SJSA1 (cell line): ENCODE measurements at places on chromosomes 11 and 22. TPM values are rescaled to one million over a fixed set of nuclear protein-coding genes. Genes with fewer than 3 reads are reported as not detected.

DNA sequence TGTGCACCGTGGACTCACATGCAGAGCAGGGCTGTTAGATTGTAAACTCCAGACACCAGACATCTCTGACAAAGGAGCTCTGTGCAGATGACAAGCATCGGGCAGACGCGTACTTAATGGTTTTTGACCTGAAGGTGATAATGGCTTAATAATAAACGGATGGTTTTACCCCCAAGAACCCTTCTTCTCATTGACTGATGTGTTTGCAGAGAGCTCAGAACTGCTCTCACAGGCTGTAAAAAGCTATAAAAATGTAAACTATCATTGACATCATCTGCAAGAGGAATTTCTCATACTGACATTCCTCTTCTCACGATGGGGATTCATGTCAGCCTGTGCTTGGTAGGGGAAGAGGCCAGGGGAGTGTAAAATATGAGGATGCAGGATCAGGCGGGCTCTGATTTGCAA is 8.6 kb upstream of the ARHGAP8 start:
- no peaks in the 10 kb centered on the region for H3K36me3 ChIP-seq
- no peak for DNase-seq
- no peak overlapping the region for H3K27ac ChIP-seq
- H3K27me3 ChIP-seq = 0 out of 2 replicates have a peak, but pooled peaks cover 2% of the 10 kb centered on the region
- H3K4me1 ChIP-seq = peaks cover 26% of the 10 kb centered on the region

Gene OR2AT4
- total RNA-seq = not detected in 2 replicates

Gene POU2AF3
- not detected in 2 replicates for total RNA-seq

DNA sequence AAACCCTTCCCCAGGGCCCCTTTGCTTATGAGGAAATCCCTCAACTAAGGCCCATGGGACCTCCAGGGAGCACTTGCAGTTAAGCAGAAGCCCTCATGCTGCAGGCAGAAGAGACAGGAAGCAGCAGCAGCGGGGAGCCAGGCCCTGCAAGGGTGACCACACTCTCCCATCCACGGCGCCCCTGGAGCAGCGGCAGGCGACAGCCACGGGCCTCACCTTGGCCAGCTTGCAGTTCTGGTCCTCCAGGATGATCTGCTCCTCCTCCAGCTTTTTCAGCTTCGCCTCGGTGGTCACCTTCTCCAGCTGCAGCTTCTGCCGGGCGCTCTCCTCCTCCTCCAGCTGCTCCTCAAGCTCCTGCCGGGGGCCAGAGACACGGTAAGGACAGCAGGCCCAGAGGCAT is 47.0 kb downstream of the APOL1 start:
- H3K27me3 ChIP-seq = no peaks in the 10 kb centered on the region
- no peak for DNase-seq
- H3K27ac ChIP-seq = no peak overlapping the region
- H3K4me1 ChIP-seq = peaks cover 39% of the 10 kb centered on the region

DNA sequence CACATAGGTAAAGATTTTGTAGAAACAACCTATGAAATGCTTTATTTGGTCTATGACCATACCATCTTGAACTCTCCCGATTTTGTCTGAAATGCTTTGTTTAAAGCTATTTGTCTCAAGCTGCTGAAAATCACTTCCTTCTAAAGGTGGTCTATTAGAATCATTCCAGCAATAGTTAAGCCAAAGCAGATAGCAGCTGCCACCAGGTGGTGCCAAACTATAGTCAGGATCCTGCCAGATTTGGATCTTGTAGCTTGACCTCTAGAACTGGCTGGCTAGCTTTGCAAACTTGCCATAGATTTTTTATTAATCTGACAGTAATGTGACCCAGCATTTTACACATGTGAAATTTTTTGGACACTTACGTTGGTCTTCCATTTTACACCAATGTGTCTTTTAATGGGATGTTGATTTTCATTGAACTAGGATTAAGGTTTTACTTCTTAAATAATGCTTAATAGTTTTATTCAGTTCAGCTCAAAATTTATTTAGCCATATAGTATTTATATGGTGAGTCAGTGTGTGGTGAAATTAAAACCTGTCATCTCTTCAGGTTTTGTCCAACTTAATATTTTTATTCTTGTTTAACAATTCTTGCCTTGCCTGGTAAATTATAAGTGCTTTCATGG is 19.7 kb downstream of the CTR9 start:
- H3K27me3 ChIP-seq = no peaks in the 10 kb centered on the region
- peaks cover 38% of the 10 kb centered on the region for H3K36me3 ChIP-seq
- H3K4me1 ChIP-seq = no peaks in the 10 kb centered on the region
- peak; percentile 11 for DNase-seq
- H3K4me3 ChIP-seq = no peak overlapping the region
- H3K27ac ChIP-seq = no peak overlapping the region

Gene IFITM10
- total RNA-seq = 0.05 TPM in 1 of 2 replicates, not detected in the other

- H3K36me3 ChIP-seq = no peaks in the 10 kb centered on the region
- H3K27me3 ChIP-seq = no peaks in the 10 kb centered on the region
- no peak overlapping the region for H3K4me3 ChIP-seq
These were observed 847.8 kb downstream of the TBC1D22A start for GRCh38 chr22:47610281-47610680.

Gene PRG3
- total RNA-seq = not detected in 2 replicates

Gene ZNF280B
- total RNA-seq = 1.7 and 2.7 TPM in 2 replicates

Gene LPXN
- 4.0 and 4.9 TPM in 2 replicates for total RNA-seq

- peaks cover 3% of the 10 kb centered on the region; the same call in 1 of the 2 replicates for H3K27me3 ChIP-seq
- no peak for DNase-seq
- H3K27ac ChIP-seq = no peak overlapping the region
- H3K36me3 ChIP-seq = no peaks in the 10 kb centered on the region
- no peak overlapping the region for H3K4me3 ChIP-seq
- no peaks in the 10 kb centered on the region for H3K4me1 ChIP-seq
These were observed 85.1 kb downstream of the ARHGAP8 start for GRCh38 chr22:44837481-44837880.

DNA sequence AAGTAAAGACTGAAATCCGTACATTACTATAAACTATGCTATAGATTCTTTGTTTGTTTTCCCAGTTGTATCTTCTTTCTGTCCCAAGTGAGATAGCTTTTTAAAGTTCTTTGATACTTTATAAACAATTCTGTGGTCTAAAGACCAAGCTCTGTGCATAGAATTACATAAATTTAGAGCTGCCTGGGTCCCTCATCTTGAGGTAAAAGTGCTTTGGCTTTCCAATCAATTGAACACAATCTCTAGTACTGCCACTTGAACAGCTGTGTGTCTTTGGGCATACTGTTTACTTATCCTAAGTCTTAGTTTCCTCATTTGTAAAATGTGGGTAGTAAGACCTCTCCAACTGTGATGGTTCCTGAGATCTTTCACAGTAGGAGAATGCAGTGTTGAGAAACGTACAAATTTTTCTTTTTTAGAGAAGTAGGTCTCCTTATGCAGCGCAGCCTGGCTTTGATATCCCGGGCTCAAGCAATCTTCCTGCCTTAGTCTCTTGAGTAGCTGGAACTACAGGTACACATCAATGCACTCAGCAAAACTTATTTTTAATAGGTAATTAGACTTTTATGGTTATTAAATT is 2.5 kb upstream of the EED start:
- H3K4me1 ChIP-seq = peaks cover 4% of the 10 kb centered on the region; the same call in 1 of the 2 replicates
- no peak overlapping the region for H3K4me3 ChIP-seq
- H3K27ac ChIP-seq = no peak overlapping the region
- no peak for DNase-seq

Gene SCGB1A1
- not detected in 2 replicates for total RNA-seq

GRCh38 chr11:125402435-125402834 is 93.6 kb downstream of the FEZ1 start:
- no peak overlapping the region for H3K4me3 ChIP-seq
- no peaks in the 10 kb centered on the region for H3K27me3 ChIP-seq
- H3K36me3 ChIP-seq = no peaks in the 10 kb centered on the region

Gene PANX2
- total RNA-seq = 0.13 and 0.58 TPM in 2 replicates

DNA sequence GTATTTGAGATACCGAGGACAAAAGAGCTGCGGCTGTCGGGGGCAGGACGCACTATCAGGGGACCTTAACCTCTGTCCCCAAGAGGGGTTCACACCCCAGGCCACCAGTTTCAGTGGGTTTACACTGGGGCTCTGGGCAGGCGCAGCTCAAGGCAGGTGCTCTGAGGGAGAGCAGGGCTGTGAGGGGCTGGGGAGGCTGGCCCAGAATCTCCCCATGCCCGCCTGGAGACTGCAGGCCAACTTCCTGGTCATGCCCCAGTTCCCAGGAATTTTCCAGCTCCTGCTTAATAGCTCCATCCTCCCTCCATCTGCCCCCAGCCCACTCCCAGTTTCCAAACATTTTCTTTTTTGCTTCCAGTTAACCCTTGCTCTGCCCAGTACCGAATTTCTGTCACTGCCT is 7.6 kb upstream of the PGA3 start:
- H3K27me3 ChIP-seq = peaks cover 42% of the 10 kb centered on the region
- H3K4me1 ChIP-seq = no peaks in the 10 kb centered on the region
- H3K36me3 ChIP-seq = no peaks in the 10 kb centered on the region
- DNase-seq = no peak
- no peak overlapping the region for H3K4me3 ChIP-seq

DNA sequence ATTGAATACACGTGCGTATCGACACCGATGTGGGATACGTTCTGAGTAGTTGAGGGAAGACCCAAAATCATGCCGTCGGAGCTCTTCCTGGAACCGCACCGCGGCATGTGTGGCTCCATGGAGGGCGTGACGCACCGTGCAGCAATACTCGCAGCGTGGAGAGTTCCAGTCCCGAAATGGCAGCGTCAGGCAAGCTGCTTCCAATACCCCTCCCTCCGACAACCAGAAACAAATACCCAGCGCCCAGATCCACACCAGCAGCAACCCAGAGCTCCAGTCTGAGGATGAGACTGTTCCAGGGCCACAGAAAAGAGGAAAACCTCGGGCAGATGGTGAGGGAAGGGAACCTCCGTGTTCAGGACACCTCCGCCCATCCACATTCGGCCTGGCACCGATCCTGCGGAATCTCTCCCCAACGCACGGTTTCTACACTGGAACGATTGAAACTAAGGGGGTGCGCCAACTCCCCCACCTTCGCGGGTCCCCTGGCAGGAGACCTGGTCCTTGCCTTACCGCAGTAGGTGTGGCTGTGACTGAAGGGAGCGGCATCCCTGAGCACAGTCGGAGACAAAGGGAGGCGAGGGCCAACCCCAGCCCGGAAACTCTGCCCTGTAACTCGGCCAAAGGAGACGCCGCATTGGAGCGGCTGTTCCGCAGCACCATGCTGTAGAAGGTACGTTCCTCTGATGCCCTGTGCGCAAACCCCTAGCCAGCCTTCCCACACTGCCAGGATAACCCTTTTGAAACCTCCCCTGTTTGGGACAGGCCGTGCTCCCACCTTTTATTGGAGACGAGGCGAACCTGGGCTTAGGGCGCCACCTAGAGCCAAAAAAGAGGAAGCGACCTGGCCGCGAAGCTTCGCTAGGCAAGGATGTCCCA is 28.2 kb downstream of the DBX1 start:
- H3K4me3 ChIP-seq = no peak overlapping the region
- no peaks in the 10 kb centered on the region for H3K4me1 ChIP-seq
- DNase-seq = peak; percentile 19

Gene CTSW
- total RNA-seq = 1.9 TPM in 1 of 2 replicates, not detected in the other

DNA sequence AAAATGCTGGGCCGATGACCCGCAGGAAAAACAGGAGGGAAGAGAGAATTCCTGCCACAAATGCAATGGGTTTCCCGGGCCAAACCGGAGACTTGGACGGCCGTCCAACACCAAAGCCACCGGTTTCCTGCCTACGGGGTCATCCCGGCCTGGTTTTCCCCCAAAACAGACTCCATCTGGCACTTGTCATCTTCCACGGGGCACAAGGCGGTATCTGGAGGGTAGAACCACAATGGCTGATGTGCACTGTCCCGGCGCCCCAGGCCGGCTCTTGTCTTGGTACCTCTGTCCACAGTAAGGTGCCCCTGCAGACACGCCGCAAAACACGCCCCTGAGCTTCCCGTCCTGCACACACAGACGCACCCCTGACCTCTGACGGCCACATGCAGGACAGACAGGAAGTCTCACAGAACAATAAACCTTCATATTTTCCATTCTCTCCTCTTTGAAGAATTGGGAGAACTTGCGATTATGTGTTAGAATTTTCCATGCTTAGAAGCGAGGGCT is 20.1 kb downstream of the CELSR1 start:
- H3K27ac ChIP-seq = no peak overlapping the region
- H3K36me3 ChIP-seq = no peaks in the 10 kb centered on the region
- DNase-seq = no peak
- H3K27me3 ChIP-seq = no peaks in the 10 kb centered on the region

- peaks cover 20% of the 10 kb centered on the region for H3K36me3 ChIP-seq
- H3K4me1 ChIP-seq = peaks cover 13% of the 10 kb centered on the region
- no peaks in the 10 kb centered on the region for H3K27me3 ChIP-seq
- DNase-seq = no peak
These were observed 72.9 kb downstream of the PISD start for GRCh38 chr22:31588970-31589675.

- H3K27me3 ChIP-seq = no peaks in the 10 kb centered on the region
- H3K27ac ChIP-seq = no peak overlapping the region
- DNase-seq = no peak
- H3K4me1 ChIP-seq = peaks cover 14% of the 10 kb centered on the region
These were observed 416.5 kb downstream of the TMEM135 start for GRCh38 chr11:87454241-87454640.

DNA sequence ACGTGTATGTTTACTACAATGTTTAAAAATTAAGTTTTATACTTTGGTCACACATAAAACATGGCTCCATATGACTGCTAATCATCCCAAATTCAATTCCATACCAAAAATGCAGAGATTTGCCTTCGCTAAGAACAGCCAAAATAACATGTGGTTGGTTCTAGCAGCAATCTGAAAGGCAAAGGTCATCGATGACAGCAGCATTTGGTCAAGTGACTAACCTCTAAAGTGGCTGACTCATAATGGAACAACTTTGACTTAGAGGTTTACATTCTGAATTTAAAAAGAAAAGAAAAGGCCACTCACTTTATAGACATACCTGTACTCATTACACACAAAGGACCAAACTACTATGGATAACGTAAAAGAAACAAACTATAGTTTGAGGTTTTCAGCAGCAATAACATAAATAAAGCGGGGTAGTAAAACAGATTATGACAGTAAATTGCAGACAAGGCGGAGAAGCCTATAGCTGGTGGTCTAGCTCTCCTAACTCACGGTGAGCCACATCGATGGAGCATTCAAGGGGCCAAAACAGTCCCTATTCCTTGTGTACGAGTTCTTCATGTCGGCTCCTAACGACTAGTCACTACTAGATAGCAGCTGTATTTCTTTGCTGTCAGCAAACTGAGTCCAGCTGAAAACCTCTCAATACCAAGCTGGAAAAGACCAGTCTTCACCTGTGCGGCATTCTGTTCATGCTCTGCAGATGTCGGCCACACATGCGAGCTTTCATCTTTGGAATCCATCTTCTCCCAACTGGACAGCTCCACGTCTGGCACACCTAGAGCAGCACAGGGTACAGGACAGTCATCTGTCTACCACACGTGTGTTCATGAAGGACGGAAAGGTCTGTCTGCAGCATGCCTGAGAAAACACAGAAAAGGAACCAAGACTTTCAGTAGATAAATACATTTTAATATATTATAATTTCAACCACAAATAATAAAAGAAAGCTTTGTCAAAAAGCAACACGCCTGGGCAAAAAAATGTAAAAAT is 42.1 kb downstream of the PRDM10 start:
- H3K36me3 ChIP-seq = no peaks in the 10 kb centered on the region; the same call in 1 of the 2 replicates
- H3K4me3 ChIP-seq = no peak overlapping the region
- no peak for DNase-seq
- no peaks in the 10 kb centered on the region for H3K27me3 ChIP-seq
